ENCODE measurements at places on chromosomes 12 and 14.
A peak's percentile ranks its signal among the peaks of the same experiment; 100 is the strongest.

- no peak for DNase-seq
Measured at GRCh38 chr12:60849723-60850122, 1253.9 kb downstream of the SLC16A7 start.

- DNase-seq, result no peak
Measured at GRCh38 chr14:34604995-34605394, 25.0 kb downstream of the SNX6 start.

DNA sequence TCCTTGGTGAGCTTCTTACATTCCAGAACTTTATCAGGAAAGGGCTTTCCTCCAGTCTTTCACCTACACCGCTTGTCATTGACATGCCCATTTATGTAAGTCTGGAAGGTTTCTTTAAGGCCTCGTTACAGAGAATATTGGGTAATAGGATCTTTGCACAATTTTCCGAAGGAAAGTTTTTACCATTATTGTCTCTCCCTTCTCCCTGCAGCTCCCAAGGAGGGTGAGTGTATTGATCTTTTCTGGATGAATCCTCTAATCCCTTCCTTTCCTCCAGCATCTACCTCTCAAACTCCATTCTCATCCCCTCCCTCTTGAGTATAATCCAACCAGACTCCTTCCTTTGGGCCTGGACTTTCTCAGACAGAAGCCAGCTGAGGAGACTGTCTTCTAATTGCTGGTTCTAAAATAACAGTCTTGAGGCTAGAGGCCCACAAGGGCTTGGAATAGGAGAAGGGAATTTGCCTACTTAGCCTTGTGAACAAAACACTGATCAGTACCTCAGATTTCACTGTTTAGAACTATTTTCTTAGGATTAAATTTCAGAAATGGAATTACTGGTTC, 21.8 kb downstream of the WNK1 start:
- DNase-seq, result no peak

- no peak for DNase-seq
Measured at GRCh38 chr12:116882742-116883141, 1.5 kb upstream of the HRK start.

DNA sequence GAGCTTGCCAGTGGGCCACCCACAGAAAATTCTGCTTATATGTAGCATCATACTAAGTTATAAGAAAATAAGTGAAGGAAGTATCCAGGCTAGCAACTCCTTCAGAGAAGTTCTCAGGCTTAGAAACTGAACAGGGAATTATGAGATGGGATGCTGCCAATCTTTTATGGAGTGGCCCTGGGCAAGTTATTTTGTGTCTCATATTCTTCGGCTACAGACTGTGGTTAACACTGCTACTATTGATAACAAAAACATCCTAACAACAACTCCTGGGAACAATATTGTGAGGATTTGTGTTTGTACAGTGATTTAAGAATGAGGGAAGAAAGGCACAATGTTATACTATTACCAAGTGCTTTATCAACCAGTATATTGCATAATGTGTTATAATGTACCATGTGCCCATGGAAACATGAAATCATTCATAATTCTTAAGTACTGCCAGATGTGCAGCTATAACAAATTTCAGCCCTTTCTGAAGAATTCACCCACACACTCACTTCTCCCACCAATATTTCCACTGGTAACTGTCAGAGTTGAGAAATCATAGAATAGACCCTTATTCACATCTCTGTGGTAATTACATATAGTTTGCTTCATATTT, 113.3 kb upstream of the SOX5 start:
- no peak for DNase-seq

DNA sequence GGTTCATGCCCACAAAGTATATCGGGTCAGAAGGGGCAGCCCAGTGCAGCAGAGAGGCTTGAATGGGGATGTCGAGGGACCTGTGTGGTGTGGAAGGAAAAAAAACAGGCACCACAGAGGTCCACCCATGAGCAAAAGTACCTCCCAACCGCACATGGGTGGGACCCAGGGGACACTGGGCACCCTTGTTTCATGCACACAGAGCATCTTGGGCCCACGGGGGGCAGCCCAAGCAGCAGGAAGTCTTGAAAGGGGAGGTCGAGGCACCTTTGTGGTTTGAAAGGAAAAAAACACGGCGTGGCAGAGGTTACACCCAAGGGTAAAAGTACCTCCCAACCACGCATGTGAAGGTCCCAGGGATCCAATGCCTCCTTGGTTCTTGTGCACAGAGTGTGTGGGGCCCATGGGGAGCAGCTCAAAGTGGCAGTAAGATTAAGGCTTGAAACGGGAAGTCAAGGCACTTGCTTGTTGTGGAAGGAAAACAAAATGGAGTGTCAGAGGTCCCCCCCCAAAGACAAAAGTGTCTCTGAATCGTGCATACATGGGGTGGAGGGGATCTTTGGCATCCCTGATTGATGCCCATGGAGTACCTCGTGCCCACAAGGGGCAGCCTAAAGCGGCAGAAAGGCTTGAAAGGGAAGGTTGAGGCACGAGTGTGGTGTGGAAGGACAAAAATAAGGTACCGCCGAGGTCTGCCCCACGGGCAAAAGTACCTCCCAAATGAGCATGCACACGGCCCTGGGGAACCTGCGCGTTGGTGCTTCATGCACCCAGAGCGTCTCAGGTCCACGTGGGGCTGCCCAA, 575.5 kb downstream of the ALG10 start:
- DNase-seq, result no peak

DNA sequence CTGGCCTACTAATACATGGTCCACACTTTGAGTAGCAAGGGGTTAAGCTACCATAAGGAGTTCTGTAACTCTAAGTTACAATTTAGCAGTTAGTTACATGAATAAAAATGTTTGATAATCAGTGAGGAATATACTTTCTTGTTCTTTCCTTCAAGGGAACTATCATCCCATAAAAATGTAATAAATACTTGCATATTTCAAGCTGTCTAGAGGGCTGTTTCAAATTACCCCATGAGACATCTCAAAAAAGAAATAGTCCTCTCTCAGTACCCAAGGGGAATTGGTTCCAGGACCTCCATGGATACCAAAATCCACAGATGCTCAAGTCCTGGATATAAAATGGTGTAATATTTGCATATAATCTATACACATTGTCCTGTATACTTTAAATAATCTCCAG, 48.7 kb upstream of the GNG2 start:
- no peak for DNase-seq

GRCh38 chr14:68734231-68734732, 58.6 kb downstream of the ZFP36L1 start:
- DNase-seq, result no peak

- DNase-seq, result no peak
Measured at GRCh38 chr14:79487632-79488031, 723.7 kb downstream of the DIO2 start.

DNA sequence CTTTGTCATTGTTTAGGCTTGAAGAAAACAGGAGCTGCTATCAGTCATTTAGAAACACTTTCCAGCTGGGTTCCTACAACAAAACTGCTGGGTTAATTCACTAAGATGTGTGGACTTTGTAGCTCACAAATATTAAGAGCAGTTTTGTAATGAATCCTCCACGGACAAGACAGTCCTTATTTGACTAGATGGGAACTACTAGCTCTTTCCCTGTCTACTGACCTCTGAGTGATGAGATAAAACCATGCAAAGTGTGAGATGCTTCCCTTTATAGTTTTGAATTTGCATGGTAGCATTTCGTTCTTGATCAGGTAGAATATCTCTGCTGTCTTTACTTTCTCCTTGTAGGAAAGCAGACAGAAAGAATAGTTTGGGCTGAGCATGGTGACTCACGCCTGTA, 72.9 kb upstream of the STXBP6 start:
- no peak for DNase-seq

- no peak for DNase-seq
Measured at GRCh38 chr14:60309867-60310552, 61.0 kb downstream of the PPM1A start.

GRCh38 chr14:103500148-103500990, 22.3 kb downstream of the CKB start:
- DNase-seq, result peak; percentile 84

DNA sequence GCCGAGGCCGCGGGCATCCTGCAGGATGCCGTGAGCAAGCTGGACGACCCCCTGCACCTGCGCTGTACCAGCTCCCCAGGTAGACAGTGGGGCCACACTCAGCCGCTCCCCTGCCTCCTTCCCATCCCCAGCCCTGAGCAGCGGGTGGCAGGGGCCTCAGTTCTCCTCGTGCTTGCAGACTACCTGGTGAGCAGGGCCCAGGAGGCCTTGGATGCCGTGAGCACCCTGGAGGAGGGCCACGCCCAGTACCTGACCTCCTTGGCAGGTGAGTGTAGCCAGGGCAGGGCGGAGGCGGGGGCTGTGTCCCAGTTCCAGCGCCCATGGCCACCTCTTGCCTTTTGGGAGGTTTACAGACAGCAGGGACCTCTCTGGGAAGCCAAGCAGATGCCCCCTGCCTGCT, 22.9 kb downstream of the HIP1R start:
- no peak for DNase-seq
